Stimulated activated CD8-positive, alpha-beta memory T cell treated with anti-CD3 and anti-CD28 coated beads, Interleukin-7, amount 100 ng/mL, for 24 hours (primary cell): ENCODE measurements at places on chromosomes 6 and 20.

DNA sequence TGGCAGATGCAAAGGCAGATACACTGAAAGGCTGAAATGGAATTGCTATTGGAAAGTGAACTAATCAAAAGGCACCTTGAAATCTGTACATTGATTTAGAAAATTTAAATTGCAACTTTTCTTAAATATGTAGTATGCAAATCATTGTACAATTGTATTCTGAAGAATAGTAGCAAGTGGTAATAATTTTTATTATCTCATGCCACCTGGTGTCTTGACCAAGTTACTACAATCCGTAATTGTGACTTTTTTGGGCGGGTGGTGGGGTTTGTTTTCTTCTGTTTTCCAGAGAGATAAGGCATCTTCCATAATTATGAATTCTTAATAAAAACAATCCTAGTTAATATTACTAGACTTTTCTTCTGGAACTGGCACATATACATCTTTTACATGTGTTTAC lies 12.5 kb upstream of the BCKDHB start:
- no peak for DNase-seq

- no peak for DNase-seq
Observed at GRCh38 chr6:56890683-56891429, 64.1 kb upstream of the BEND6 start.

DNA sequence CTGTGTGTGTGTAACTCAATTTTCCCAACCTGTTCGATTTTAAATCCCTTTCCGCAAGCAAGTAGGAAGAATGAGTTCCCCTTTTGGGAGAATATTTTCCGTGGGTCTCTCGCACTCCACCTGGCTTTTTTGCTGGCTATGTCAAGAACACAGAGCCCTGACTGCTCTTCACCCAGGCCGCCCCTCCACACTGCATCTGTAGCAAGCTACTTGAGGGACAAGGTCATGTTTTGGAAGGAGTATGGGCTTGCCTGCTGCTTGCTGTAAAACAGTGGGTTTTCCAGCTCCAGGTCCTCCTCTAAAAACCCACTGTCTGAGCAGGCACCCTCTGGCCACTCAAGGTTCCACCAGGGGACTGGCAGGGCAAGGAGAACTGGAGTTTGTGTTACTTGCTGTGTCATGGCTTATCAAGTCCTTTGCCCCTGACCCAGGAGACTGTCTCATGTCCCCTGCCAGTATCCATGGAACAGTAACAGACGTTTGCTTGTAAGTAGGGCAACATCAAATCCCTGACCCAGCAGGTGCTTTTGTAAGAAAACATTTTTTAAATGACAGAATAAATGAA lies 35.5 kb upstream of the SYNJ2 start:
- DNase-seq, result no peak

DNA sequence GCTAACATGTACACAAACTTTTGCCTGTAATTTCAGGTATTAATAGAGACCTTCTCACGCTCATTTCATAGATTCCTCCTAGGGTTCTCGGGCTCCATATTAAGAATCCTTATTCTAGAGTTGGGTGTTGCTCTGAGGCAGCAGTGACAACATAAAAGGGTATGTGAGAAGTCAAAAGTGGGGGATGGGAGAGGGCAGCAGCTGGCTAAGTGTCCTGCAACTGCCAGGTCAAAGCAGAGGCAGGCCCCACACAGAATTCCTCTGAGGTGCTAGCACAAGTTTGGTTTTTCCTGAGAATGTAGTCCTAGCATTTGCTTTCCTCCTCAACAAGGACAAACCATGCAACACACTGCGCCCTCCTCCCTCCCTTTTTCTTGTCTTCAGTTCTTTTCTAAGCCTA lies 4.6 kb downstream of the NSFL1C start:
- no peak for DNase-seq

GRCh38 chr6:98824162-98824901 lies 10.0 kb upstream of the POU3F2 start:
- DNase-seq, result no peak

DNA sequence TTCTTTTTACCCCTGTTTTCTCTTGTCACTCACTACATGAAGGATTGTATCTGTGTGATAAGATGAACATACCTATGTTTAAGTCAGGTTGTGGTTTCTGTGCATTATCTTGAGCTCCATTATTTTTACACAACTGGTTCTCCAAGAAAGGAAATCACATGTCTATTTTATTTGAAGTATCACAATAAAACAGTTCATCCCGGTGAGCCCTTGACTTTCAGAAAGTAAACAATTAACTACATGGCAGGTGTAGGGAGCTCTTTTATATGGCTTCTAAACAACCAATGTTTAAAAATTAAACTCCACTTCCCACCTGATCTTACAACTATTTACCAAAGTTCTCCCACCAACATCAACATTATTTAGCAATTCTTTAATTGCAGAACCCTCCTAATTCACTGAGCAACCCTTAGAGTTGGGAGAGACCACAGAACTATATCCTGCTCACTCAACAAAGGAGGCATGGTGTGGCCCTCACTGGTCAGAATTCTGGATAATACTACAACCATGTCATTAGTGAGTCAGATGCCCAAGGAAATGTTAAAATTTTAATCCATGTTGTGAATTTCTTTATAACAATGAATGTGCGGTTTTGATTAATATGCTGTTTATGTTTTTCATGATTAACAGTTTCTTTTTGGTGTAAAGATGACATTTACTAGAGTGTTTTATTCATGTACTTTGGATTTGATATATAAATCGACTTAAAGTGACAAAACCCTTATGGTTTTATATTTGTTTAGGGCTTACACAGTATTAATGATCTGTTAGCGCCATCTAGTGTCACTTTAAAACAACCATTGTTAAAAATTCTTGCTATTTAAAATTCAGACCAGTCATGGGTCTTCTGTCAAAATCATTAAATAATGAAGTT lies 50.0 kb upstream of the SCGN start:
- no peak for DNase-seq

DNA sequence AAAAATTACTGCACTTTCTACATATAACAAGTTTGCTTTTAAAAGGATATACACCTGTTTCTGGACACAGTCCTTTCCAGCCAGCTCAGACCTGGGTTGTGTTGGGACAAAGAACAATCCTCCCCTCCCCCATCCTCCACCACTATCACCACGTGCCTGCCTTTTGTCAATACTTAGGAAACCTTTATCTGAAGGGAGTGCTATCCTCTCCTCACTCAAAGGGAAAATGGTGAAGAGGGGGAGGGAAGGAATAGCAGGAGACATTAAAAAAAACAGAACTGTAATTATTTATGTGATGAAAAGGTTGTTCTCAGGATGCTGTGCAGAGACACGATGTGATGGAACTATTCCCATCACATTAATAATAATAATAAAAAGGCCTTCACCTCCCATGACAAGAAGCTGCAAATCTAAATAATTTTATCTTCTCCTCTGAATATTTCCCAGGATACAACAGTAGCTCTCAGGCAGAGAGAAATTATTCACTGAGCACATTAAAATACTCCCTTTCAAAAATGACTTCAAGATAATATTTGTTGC lies 105.5 kb downstream of the NRSN1 start:
- DNase-seq, result no peak

DNA sequence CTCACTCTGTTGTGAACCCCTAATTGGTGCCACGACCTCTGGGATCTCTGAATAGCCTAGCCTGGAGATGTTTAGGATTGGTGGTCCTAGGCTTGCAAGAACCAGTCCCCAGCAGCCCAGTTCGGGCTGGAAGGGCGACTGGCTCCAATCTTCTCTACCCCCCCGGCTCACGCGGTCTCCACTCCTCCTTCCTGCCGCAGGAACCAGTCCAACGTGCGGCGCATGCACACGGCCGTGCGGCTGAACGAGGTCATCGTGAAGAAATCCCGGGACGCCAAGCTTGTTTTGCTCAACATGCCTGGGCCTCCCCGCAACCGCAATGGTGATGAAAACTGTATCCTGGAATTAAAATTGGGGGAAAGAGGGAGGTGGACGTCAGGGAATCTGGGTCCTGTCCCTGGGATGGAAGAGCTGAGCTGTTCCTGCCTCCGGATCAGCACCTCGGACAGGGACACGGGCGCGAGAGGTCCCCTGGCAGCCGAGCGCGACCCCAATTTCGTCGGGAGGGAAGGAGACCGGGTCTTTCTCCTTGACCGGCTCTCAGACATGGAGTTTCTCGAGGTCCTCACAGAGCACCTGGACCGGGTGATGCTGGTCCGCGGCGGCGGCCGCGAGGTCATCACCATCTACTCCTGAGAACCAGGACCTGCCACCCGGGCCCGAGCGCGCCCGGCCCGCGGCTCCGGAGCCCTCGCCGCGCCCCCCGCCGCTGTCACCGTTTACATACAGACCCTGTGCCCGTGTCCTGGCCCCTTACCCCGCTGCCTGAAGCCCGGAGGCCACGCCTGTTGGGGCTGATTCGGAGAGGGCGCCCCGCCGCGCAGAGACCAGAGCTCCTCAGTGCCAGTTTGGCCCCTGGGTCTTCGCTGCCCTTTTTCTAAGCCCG lies 28.2 kb downstream of the SLC12A5 start:
- DNase-seq, result no peak

GRCh38 chr20:38477747-38478146 lies 5.1 kb downstream of the RALGAPB start:
- no peak for DNase-seq

GRCh38 chr20:37992802-37993409 lies 40.4 kb downstream of the TTI1 start:
- no peak for DNase-seq

DNA sequence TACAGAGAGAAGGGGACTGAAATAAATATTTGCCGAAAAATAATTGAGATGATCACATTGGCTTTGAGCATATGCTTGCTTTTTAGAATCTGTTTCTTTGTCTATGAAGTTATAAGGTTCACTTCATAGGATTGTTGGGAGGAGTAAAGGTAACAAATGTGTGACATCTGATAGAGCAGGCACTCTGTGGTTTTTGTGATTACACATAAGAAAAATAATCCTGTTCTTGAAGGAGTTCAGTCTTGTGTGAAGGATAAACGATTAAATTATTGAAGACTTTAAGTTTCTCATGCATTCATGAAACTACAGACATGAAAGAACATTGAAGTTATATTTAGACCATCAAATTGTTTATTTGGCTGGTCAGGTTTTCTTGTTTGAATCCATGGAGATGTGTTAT lies 45.0 kb downstream of the QKI start:
- DNase-seq, result no peak

DNA sequence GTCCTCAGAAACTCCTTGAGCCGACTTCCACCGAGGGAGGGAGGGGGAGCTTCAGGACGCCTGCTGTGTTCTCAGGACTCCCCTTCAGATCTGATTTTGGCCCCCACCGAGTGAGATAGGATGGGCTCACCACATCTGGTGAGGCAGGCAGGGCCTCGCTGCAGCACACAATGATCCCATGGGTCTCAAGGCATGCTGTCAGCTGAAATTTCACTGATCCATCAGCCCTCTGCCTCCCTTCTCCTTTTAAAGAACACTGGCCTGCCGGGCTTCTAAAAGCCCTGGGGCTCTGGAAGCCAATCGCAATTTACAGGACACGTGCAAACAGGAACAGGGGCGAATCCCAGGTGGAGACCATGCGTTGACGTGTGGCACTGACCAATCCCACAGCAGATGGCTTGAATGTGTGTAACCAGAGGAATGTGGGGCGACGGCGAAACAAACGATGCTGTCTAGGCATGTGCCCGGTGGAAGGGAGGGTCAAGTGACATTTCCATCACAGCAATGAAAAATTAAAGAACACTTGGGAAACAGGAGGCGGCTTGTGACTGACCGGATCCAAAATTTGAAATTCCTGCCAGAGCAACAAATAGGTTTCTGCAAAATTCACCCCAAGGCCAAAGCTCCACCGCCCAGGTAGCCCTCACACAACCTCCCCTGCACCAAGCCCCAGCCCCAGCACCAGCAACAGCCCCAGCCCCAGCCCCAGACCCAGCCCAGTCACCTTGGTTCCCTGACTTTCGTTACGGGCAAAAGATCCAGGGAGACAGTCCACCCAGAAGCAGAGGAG lies 167.1 kb upstream of the ZNF337 start:
- DNase-seq, result no peak

DNA sequence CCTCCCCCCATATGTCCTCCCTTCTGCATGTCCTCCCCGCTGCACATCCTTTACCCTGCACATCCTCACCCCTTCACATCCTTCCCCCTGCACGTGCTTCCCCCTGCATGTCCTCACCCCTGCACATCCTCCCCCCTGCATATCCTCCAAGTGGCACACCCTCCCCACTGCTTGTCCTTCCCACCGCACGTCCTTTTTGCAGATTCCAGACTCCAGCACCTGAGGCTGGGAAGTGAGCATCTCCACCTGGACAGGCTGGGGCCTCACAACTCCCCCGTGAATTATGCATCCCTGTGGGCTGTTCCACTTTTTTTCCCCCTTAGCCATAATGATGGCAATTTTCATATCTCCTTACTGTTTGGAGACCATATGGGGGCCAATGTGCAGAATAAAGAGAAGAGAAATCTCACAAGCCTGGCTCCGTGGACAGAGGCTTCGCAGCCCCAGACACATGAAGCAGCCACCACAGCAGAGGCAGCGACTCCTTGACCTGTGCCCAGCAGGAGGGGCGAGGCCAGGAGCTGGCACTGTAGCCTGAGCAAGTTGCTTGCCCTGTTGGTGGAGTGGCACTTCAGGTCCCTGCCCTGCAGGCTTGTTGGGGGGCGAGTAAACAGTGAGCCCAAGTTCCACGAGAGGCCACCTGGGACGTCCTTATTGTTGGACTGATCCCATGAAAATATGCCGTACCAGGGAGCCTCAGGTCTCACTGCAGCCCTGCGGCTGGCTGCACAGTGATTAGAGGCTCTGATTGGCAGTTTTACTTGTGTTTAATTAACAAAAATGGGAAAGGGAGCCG lies 113.1 kb downstream of the SYNDIG1 start:
- DNase-seq, result no peak

GRCh38 chr6:3516092-3516491 lies 59.2 kb upstream of the SLC22A23 start:
- no peak for DNase-seq

GRCh38 chr6:118882314-118882905 lies 11.5 kb upstream of the ASF1A start:
- no peak for DNase-seq

- DNase-seq, result no peak
Observed at GRCh38 chr20:57905448-57905847, 195.6 kb upstream of the PMEPA1 start.

- no peak for DNase-seq
Observed at GRCh38 chr6:30754631-30755030, 10.3 kb upstream of the IER3 start.

DNA sequence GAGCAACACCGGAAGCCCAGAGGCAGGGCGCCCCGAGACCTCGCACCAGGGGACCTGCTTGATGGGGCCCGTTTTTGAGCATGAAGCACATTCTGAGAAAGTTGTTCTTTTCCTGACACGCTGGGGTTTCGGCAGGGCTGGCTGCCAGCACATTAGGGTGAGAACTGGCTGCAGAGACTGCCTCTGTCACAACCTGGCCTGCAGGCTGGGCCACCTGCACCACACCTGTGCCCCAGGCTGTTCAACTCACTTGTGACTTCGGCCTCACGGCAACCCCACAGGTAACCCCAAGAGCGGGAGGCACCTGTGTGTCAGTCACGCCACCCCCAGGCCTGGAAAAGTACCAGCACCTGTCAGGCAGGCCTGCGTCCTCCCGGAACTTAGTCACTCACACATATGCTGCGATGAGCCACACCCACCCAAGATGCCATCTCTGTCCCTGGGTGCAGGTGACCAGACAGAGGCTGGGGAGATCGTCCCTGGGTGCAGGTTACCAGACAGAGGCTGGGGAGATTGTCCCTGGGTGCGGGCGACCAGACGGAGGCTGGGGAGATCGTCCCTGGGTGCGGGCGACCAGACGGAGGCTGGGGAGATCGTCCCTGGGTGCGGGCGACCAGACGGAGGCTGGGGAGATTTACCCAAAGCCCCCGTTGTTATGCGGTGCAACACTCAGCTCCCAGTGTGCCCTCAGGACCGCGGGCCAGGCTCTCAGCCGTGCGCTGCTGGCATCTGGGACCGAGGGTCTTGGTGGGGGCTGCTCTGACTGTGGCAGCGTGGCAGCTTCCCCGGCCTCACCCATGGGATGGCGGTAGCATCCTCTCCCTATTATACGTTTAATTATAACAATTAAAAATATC lies 82.5 kb upstream of the BHLHE23 start:
- DNase-seq, result no peak
